Left ventricle myocardium superior (tissue), 1 donor: ENCODE measurements at places on chromosomes 13 and 19. TPM values are rescaled to one million over a fixed set of nuclear protein-coding genes. Genes with fewer than 3 reads are reported as not detected.

DNA sequence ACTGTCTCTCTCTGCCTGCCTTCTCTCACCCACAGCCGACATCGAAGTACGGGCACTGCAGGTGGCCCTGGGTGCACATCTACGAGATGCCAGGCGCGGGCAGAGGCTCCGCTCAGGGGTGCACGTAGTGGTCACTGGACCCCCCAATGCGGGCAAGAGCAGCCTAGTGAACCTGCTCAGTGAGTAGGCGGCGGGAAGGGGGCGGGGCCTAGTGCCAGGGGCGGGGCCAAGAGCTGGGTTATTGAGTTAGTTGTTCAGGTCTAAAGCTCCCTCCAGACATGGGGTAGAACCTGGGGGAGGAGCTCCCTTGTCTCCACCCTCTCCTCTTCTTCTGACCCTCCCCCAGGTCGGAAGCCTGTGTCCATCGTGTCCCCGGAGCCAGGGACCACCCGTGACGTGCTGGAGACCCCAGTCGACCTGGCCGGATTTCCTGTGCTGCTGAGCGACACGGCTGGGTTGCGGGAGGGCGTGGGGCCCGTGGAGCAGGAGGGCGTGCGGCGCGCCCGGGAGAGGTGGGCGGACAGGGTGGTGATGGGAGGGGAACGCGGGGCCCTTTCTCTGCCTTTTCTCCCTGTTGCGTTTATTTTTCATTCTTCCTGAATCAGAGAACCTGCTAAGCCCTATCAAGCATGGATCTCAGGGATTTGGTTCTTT, 1.9 kb downstream of the GTPBP3 start:
- DNase-seq, result no peak

DNA sequence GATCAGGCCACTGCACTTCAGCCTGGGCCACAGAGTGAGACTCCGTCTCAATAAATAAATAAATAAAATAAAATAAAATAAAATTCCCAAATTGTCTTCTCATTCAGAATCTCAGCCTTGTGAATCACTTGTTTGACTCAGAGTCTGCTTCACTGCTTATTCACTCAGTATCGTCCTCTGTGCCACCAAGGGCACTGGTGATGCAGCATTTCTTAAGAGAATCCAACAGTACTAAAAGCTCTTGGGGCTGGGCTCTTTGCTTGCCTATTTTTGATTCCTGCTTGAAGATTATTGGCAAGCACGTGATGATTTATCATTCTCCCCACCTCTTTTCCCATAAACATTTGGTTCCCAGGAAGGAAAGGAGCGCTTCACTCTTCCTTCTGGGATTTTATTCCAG, 54.8 kb upstream of the HMGB1 start:
- DNase-seq, result no peak

GRCh38 chr19:47492571-47493377, 8.8 kb upstream of the KPTN start:
- no peak for DNase-seq

DNA sequence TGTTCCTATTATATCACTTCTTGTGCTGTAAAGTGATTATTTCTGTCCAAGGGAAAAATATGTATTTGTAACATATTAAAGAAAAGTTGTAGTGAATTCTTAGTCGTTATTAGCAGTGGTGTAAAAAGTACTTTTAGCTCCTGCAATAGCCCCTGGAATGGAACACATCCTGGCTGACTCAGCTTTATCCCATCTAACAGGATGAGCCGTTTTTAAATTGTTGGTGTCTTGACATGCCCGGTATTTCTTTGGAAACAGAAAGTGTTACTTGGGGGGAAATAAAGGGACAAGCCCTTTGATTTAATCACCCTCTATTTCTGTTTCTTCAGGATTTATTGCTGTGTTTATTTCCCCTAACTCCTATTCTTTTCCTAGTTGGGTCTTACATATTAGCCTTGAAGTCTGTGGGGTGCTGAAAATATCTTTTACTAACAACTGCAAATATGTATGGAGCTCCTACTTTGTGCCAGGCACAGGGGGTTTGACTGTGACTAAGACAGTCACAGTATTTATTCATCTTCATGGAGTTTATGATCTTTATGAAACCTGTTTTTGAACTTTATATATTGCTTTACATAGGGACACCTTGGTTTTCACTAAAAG, 17.9 kb downstream of the COG3 start:
- DNase-seq, result no peak

DNA sequence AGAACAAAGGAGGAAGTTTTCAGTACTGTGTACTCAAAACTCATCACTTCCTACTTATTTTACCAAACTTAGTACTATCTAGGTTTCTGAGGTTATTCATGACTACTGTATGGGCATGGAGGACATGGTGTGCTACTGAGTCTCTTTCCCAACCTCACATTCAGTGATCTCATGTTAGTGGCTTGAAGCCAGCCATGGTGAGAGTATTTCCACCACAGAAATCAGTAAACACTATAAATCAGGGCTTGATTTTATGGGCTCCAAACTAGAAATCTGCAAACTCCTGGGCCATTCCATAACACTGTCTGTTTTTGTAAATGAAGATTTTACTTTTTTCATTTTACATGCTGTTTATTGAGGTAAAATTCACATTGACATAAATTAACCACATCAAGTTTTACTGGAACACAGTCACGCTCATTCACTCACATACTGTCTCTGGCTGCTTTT, 19.7 kb downstream of the MED26 start:
- DNase-seq, result no peak

GRCh38 chr19:11887234-11887610, 360 bp upstream of the ZNF69 start:
- DNase-seq, result no peak

DNA sequence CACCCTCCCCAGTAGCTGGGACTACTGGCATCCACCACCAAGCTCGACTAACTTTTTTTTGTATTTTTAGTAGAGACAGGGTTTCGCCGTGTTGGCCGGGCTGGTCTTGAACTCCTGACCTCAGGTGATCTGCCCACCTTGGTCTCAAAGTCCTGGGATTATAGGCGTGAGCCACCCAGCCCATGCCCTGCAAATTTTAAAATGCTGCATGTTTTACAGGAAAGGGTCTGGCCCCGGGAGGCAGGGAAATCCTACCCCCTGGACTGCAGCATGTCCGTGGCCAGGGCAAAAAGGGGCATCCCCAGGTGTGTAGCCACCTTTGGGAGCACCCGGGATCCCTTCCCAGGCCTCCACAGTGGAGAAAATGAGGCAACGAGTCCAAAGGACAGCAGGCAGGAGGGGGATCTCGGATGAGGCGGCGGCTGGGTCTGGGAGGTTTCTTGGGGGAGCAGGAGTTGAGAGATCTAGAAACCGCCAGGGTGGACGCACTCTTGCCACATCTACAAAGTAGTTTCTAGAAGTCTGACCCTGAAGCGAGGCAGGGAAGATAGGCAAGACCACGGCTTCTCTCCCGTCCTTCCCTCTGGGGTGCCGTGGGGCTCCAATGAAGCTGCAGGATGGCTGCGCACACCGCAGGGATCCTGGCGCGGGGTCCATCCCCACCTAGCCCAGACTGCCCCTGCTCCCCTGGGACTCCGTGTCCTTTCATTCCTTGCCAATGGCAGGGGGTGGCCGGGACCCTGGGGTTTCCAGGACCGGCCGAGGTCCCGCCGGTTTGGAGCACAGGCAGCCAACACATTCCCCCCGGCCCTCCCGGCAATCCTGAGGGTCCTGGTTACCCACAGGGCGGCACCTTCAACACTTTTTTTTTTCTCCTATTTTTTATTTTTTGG, 21.3 kb upstream of the ZBTB7A start:
- DNase-seq, result no peak

DNA sequence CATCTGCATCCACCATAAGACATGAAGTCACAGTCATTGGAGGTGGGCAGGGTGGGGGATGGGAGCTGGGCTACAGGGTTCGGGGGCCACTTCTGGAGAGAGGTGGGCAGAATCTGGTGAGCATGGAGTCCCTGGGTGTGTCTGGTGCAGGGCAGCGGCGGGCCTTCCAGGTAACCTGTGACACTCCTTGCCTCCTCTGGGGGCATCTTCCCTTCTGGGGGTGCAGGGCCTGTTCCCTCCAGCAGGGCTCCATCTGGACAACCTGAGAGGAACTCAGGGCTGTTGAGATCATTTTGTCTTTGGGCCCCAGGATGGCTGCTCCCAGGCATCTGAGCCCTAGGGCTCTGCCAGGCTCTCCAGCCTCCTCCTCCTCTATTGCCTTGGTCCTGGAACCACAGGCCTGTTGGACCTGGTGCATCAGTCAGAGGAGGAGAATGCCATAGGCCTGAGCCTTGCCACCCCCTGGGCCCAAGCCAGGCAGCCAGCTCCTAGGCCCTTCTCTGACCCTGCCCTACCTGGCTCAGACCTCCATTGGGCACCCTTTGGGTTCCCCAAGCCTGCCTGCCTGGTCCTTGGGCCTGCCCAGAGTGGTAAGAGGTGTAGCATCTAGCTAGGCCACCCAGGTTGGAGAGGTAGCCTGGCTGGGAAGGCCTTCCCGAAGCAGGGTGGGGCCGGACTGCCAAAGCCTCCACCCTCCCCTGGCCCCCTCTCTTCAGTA, 13.4 kb downstream of the LYL1 start:
- DNase-seq, result no peak

- no peak for DNase-seq
Measured at GRCh38 chr13:95355494-95355893, 54.2 kb upstream of the ABCC4 start.

GRCh38 chr19:16066611-16067104, 9.6 kb upstream of the TPM4 start:
- DNase-seq, result no peak

- DNase-seq, result no peak
Measured at GRCh38 chr13:43355774-43356173, 332.4 kb downstream of the DNAJC15 start.

GRCh38 chr19:6020972-6021805, 43.2 kb upstream of the RANBP3 start:
- peak; percentile 10 for DNase-seq

GRCh38 chr19:48874303-48875135, 2.3 kb downstream of the PPP1R15A start:
- peak; percentile 64 for DNase-seq

DNA sequence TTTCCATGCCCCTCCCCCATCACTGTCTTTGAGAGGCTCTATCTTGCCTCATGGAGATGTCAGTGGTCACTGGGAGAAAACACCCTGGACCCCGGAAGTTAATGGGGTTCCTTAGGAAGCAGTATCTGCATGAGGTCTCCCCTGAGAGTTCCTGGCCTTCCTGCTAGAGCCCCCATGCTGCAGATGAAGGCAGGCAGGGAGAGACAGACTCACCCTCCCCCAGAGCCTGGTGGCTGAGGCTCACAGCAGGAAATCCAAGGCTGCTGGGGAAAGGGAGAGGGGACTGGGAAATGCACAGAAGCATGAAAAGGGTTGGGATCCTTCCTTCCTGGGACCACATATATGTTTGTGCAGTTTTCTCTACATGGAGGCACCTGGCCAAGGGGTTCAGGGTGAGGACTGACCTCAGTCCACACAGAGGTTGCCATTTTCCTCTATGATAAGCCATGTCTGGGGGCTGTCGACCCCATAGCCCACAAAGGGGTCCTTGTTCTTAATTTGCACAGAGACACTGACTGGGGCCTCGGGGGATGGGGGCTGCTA, 95.4 kb downstream of the RNASEH2B start:
- no peak for DNase-seq

- no peak for DNase-seq
Measured at GRCh38 chr13:107291875-107292274, 723.9 kb upstream of the ARGLU1 start.

GRCh38 chr13:67493835-67494234, 263.7 kb upstream of the PCDH9 start:
- no peak for DNase-seq

- DNase-seq, result no peak
Measured at GRCh38 chr13:94419925-94420305, 59.6 kb downstream of the DCT start.

Gene REXO1
- 16.0 TPM for total RNA-seq

Gene FFAR2
- 0.27 TPM for total RNA-seq

Gene NKG7
- 0.99 TPM for total RNA-seq

Gene MYH14
- 131 TPM for total RNA-seq

Gene PROZ
- not detected for total RNA-seq

Gene MEIS3
- total RNA-seq, result 3.4 TPM
